ENCODE measurements at places on chromosomes 12 and 14.

- H3K4me3 ChIP-seq: no peak overlapping the region
- no peaks in the 10 kb centered on the region for H3K4me1 ChIP-seq
- H3K27me3 ChIP-seq: no peaks in the 10 kb centered on the region
- DNase-seq: no peak
- H3K27ac ChIP-seq: no peak overlapping the region
- no peaks in the 10 kb centered on the region for H3K36me3 ChIP-seq
These were observed 182.5 kb downstream of the GXYLT1 start for GRCh38 chr12:41962171-41962572.

DNA sequence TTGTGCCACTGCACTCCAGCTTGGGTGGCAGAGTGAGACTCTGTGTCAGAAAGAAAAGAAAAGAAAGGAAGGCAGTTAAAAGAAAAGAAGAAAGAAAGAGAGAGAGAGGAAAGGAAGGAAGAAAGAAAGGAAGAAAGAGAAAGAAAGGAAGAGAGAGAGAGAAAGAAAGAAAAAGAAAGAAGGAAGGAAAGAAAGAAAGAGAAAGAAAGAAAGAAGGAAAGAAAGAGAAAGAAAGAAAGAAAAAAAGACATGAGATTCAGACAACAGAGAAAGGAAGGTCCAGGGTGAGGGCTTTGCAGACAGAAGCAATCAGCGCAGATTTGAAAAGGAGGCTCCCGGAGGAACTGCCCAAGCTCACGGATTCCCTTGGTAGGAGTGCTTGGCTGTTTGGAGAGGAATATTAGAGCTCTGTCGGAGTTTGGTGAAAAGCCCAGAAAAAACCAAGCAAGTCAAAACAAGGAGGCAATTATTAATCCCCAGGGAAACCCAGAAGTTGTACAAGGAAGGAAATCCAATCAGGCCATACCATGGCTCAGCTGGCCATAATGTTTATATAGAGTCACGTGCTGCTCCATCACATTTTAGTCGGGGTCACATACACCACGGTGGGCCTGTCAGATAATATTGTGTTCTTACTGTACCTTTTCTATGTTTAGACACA, 11.6 kb upstream of the CCDC85C start:
- H3K27ac ChIP-seq: no peak overlapping the region
- H3K27me3 ChIP-seq: peaks cover 26% of the 10 kb centered on the region
- H3K4me1 ChIP-seq: no peaks in the 10 kb centered on the region
- H3K36me3 ChIP-seq: no peaks in the 10 kb centered on the region
- no peak overlapping the region for H3K4me3 ChIP-seq

- peak overlapping the region; percentile 10 for H3K27ac ChIP-seq
- H3K4me3 ChIP-seq: peak overlapping the region; percentile 6
- H3K4me1 ChIP-seq: no peaks in the 10 kb centered on the region
- peak; percentile 30 for DNase-seq
These were observed 88.6 kb downstream of the R3HDM2 start for GRCh38 chr12:57342207-57342691.

DNA sequence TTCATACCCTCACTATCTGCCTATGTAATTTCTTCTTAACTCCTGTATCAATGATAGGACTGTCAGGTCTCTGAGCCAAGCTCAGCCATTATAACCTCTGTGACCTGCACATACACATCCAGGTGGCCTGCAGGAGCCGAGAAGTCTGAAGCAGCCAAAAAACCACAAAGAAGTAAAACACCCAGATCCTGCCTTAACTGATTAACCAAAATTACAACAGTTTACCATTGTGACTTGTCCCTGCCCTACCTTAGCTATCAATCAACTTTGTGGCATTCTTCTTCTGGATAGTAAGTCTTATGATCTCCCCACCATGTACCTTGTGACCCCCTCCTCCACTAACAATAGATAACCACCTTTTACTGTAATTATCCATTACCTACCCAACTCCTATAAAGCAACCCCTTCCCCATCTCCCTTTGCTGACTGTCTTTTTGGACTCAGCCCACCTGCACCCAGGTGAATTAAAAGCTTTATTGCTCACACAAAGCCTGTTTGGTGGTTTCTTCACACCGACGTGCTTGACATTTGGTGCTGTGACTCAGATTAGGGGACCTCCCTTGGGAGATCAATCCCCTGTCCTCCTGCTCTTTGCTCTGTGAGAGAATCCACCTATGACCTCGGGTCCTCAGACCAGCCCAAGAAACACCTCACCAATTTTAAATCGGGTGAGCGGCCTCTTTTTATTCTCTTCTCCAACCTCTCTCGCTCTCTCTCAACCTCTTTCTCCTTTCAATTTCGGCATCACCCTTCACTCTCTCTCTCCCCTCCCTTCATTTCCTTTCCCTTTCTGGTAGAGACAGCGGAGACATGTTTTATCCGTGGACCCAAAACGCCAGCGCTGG, 11.5 kb upstream of the LGMN start:
- no peak overlapping the region for H3K4me3 ChIP-seq
- no peak for DNase-seq
- no peaks in the 10 kb centered on the region for H3K36me3 ChIP-seq
- H3K4me1 ChIP-seq: no peaks in the 10 kb centered on the region
- H3K27ac ChIP-seq: no peak overlapping the region

GRCh38 chr12:10732549-10732948, 9.4 kb upstream of the YBX3 start:
- H3K27ac ChIP-seq: no peak overlapping the region
- H3K27me3 ChIP-seq: no peaks in the 10 kb centered on the region
- no peak overlapping the region for H3K4me3 ChIP-seq
- DNase-seq: no peak
- no peaks in the 10 kb centered on the region for H3K4me1 ChIP-seq
- no peaks in the 10 kb centered on the region for H3K36me3 ChIP-seq

- H3K27me3 ChIP-seq: no peaks in the 10 kb centered on the region
- no peaks in the 10 kb centered on the region for H3K36me3 ChIP-seq
- peaks cover 59% of the 10 kb centered on the region for H3K4me1 ChIP-seq
- H3K4me3 ChIP-seq: no peak overlapping the region
- H3K27ac ChIP-seq: no peak overlapping the region
- no peak for DNase-seq
These were observed 190.9 kb downstream of the ETV6 start for GRCh38 chr12:11840366-11840765.

DNA sequence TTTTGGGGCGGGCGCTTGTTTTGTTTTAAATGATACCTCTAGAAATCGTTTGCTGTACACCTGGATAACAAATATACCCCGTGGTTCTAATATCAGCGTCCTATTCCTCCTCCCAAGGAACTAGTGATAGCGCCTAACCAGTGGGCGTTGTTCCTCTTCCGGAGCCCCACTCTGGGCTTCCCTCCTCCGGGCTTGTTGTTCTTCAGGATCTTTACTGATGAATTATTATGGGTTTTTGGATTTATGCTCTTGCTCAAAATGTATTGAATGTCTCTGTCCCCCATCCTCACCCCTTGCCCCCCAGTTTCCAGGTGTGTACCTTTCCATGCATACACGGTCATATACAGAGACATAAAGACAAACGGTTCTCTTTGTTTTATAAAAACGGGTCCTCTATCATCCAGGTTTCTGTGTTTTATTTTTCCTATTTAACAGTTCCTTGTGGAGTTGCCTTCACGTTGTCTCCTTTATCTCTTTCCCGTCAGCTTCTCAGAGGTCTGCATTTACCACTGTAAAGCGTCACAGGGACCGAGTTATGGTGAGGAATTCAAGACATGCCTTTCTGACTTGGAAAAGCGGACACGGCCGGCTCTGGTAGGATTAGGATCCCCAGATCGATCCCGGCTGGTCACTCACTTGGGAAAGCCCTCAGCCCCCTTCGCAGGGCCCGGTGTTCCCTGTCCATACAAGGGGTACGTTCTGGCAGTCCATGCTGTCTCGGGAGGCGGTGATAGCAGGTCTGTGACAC, 655 bp upstream of the PLEKHG3 start:
- H3K4me3 ChIP-seq: peak overlapping the region; percentile 83
- H3K27ac ChIP-seq: peak overlapping the region; percentile 93
- H3K4me1 ChIP-seq: peaks cover 32% of the 10 kb centered on the region
- no peaks in the 10 kb centered on the region for H3K27me3 ChIP-seq

- no peak for DNase-seq
- H3K27ac ChIP-seq: no peak overlapping the region
- peaks cover 4% of the 10 kb centered on the region for H3K4me1 ChIP-seq
These were observed 26.7 kb upstream of the CRIP2 start for GRCh38 chr14:105447651-105448640.

DNA sequence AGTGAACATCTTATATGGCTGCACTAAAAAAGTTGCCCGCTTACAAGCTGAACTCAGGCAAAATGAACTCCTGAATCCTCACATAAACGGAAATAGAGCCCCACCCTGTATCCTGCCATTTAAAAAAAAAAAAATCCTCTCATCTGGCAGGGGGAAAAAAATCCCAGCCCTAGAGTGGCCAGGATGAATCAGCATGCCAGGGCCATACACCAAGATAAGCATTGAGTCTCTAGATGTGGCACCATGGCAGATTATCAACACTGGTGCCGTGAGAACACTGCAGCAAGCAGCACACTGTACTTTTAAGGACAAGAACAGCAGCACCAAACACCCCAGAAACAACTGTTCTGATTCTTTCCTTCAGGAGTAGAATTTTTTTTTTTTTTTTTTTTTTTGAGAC, 65.5 kb downstream of the RASSF3 start:
- H3K36me3 ChIP-seq: no peaks in the 10 kb centered on the region
- H3K27ac ChIP-seq: peak overlapping the region; percentile 69
- H3K4me3 ChIP-seq: no peak overlapping the region
- no peak for DNase-seq
- no peaks in the 10 kb centered on the region for H3K27me3 ChIP-seq
- peaks cover 57% of the 10 kb centered on the region for H3K4me1 ChIP-seq

GRCh38 chr14:22052795-22053194, 379.2 kb upstream of the OR4E1 start:
- no peaks in the 10 kb centered on the region for H3K4me1 ChIP-seq
- no peaks in the 10 kb centered on the region for H3K36me3 ChIP-seq
- H3K4me3 ChIP-seq: no peak overlapping the region
- no peak overlapping the region for H3K27ac ChIP-seq

DNA sequence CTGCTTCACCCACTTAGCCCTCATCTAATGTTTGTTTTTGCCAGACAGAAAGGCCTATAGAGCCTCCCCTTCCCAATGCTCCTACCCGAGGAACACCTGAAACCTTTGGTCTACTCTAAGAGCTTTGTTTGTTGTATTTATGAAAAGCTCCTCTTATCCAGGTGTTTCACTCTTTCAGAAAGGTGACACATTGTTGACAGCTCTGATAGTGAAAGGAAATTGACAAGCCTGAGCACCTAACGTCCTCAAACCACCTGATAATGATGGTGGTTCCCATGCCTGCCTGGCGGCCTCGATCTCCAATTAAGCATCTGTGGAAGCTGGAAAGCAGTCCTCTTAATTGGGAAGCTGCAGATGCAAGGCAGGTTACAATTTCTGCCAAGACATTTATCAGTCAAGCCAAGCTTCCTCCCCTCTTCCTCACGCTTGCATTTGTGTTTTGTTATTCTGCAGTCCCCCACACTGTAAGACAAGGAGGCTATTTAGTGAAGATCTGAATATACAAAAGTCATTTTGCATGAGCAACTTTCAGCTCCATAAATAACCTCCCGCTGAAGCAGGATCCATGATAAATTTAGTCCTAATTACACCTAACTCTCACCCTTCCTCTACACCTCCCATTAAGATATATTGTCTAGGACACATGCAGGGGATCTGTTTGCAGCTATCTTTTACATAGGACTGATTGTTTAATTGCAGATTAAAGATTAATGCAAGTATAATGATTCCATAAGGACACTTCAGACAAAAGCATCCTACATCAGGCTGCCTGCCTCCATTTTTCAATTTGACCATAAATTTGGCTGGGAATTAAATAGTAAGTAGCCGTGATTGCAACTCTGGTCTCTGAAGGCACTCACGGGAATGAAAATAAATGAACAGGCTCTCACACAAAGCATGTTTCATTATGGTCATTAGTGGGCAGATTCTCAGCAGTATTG, 288.6 kb downstream of the PDZRN4 start:
- H3K36me3 ChIP-seq: no peaks in the 10 kb centered on the region
- no peak overlapping the region for H3K27ac ChIP-seq
- H3K27me3 ChIP-seq: no peaks in the 10 kb centered on the region
- no peak overlapping the region for H3K4me3 ChIP-seq
- DNase-seq: no peak

DNA sequence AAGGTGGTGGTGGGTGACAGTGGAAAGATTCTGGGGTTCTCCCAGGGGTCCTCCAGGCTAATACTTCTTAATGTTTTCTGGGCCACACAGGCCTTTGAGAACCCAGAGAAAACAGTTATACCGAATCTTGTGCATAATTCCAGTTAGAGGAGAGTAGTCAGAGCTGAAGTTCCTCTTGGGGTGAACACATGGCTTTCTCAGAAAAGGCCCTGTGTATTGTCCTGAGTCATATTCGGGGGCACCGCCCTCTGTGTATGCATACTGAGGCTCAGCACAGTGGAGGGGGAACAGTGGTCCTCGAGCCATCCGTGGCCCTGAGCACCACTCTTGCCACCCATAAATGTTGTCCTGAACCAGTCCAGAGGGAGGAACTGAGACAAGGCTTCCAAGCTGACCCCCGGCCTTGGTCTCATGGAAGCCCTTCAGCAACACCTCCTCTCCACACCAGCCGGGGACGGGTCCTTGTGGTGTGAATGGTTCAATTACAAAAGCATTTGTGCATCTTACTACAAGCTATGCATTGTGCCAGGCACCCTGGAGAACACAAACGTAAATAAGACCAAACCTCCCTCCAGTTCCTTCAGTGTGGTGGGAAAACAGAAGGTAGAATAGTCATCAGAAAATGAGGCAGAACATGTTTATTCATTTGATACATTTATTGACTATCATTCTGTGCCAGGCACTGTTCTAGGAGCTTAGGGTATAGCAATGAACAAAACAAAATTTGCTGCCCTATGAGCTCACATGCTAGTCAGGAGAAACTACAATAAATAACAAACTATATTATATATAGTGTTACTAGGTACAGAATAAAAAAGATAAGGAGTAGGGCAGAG, 9.9 kb downstream of the DHRS2 start:
- no peaks in the 10 kb centered on the region for H3K4me1 ChIP-seq
- no peaks in the 10 kb centered on the region for H3K36me3 ChIP-seq
- no peak overlapping the region for H3K27ac ChIP-seq
- no peaks in the 10 kb centered on the region for H3K27me3 ChIP-seq
- H3K4me3 ChIP-seq: no peak overlapping the region
- DNase-seq: no peak

- H3K27me3 ChIP-seq: no peaks in the 10 kb centered on the region
- peaks cover 37% of the 10 kb centered on the region for H3K4me1 ChIP-seq
- no peak overlapping the region for H3K4me3 ChIP-seq
These were observed 46.7 kb downstream of the RIN3 start for GRCh38 chr14:92560106-92560865.

GRCh38 chr14:100528962-100529560, 58.2 kb downstream of the BEGAIN start:
- peak; percentile 62 for DNase-seq
- no peak overlapping the region for H3K27ac ChIP-seq
- H3K4me3 ChIP-seq: no peak overlapping the region
- peaks cover 44% of the 10 kb centered on the region for H3K36me3 ChIP-seq
- peaks cover 14% of the 10 kb centered on the region for H3K4me1 ChIP-seq

Data from left lung (tissue), 14 donors.